Uterus (tissue), 4 donors: ENCODE measurements at places on chromosomes 6 and 20. TPM values are rescaled to one million over a fixed set of nuclear protein-coding genes. Genes with fewer than 3 reads are reported as not detected.

The HTR1E gene
- total RNA-seq = 2.1 TPM

The LCA5 gene
- 3.6 TPM for total RNA-seq

The E2F3 gene
- total RNA-seq = 2.3 TPM

The VEGFA gene
- total RNA-seq = 247 TPM

The BCL2L1 gene
- total RNA-seq = 53.4 TPM

The GFRA4 gene
- total RNA-seq = not detected

The CHD6 gene
- 21.5 TPM for total RNA-seq

The ANKEF1 gene
- total RNA-seq = 0.26 TPM

The CGA gene
- not detected for total RNA-seq

GRCh38 chr20:19253916-19254820 lies 41.7 kb downstream of the SLC24A3 start:
- DNase-seq = no peak

- no peak for DNase-seq
Observed at GRCh38 chr6:48996461-48997119, 466.5 kb downstream of the MMUT start.

- peak; percentile 28 for DNase-seq
Observed at GRCh38 chr6:113457198-113457597, 399.9 kb upstream of the MARCKS start.

DNA sequence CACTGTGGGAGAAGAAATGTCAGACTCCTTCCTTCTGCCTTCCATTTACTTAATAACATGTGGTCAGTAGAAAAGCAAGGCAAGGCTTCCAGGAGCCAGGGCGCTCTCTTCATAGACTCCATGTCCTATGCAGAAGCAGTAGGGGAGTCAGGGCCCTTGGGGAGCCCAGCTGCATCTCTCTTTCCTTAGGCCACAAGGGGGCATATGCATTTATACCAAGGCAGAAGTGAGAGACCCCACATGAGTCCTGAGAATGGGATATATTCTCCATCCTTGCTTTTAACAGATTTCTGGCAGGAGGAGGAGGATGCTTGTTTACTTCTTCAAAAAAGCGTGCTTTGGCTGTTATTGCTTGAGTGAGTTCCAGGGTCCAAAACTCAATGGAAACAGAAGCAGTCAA lies 198.5 kb downstream of the HIVEP2 start:
- no peak for DNase-seq

DNA sequence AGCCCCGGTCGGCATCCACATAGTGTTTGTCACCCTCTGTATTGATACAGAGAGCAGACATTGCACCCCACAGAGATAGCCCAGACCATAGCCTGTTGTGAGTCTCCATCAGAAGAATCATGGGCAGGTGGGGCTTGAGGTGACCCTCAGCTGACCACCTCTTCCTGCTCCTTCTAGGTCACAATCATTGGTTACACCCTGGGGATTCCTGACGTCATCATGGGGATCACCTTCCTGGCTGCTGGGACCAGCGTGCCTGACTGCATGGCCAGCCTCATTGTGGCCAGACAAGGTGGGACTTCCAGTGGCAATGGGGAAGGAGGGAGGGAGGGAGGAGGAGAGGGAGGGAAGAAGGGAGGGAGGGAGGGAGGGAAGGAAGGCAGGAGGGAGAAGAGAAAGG lies 61.4 kb upstream of the RIN2 start:
- no peak for DNase-seq

DNA sequence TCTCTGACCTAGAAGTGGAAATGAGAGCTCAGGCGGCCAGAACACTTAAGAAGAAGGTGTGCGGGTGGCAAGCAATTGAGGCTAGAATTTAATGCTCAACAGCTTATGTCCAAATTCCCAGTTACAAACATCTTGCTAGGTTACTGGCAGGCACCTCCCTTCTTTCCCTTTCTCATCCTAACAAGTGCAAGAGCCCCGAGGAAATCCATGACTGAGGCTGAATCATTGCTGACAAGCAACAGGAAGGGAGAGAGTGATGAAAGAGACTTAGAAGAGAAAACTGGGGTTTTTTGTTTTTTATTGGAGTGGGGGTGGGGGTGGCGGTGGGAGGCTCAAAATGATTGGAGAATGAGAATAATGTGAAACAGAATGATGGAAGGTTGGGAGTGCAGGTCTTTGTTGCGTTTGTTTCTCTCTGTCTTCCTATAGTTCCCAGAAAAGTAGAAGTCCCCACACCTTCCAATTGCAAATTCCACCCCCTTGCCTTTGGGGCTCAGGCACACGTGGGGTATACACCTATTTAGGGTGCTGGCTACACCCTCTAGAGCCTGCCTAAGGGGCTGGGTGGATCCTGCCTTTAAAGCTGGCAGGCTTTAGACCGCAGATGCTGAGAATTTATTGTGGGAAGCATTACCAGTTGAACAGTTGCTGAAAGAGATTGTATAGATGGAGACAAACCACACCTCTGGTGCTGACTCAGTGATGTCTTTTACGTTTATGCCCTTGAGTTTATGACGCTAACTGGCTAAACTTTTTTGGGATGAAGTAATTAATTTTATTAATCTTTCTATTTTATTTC lies 1.4 kb downstream of the FAM83B start:
- DNase-seq = no peak

- no peak for DNase-seq
Observed at GRCh38 chr20:4488407-4489339, 233.0 kb upstream of the PRND start.

- no peak for DNase-seq
Observed at GRCh38 chr6:136424901-136425300, 125.3 kb downstream of the MAP7 start.

GRCh38 chr6:26568601-26569432 lies 27.9 kb upstream of the ABT1 start:
- DNase-seq = peak; percentile 96

DNA sequence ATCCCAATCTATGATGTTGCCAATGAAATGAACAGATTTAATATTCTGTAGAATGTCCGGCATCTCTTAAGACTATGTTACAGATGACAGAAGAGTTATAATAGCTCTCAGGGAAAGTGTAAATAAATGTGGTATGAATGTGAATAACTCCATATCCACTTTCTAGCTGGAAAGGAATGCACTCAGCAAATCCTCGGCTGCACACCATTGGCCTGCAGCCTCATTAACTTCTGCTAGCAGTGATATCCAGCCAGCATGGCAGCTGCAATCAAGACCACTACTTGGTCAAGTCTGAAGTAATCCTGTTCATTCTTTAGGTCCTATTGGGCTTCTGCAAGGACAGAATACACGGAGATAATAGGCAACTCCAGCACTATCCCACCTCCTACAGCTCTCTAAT lies 17.3 kb upstream of the MICA start:
- DNase-seq = no peak
